ENCODE measurements at places on chromosomes 3 and 15.

DNA sequence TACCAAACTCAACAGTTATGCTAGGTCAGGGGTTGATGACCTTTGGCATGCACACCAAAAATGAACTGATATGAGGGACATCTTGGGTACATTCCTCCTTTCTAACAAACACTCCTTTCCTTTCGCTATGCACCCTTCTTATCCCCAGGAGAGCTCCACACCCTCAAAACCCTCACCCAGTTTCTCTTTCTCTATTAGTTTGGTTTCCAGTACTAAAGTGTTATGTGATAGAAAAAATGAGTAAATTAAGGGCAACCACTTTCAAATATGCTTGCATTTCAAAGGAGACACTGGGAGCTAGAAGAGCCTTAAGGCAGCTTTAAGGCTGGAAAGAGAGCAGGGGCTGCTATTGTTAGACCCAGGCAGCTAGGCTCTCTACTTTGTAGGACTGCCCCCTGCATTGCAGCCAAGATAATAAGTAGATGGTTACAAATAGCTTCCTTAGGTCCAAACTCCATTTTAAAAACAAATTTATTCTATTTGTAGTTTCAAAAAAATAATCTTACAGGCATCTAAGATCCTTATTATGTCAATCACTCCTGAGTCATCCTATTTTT is 244.3 kb downstream of the ZIC1 start:
- DNase-seq: no peak

DNA sequence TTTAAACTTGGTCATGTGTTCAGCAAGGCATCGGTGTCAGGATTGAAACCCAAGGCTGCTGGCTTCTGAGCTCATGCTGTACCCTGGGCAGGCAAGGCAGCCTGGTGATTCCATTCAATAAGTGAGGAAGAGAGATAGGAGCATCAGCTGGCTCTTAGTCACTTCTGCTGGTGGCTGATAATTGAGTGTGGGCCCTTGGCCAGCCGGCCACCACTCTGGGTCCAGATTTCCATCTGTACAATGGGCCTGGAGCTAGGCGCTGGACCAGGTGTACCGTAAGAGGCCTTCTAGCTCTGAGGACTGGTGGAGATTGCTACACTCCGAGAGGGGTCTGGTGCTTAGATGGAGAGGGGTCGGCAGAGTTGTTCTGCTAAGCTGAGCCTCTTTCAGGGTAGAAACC is 4.3 kb downstream of the CD276 start:
- no peak for DNase-seq

DNA sequence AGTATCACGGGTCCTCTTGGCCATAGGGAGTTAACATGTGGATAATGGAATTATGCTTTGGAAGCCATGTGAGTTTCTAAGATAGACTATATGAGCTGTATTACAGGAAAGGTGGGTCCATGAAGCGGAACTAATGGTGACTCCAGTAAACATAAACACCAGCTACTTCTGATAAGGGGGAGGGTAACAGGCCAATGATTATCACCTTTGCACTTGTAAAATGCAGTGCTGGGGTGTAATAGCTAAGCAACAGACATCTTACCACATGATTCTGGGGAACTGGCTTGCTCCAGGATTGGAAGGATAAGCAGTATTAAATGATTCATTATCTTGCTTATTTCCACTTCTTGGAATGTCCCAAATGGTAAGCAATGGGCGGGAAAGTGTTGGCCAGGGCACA is 61.4 kb upstream of the CD47 start:
- DNase-seq: no peak

- no peak for DNase-seq
Observed at GRCh38 chr3:25191673-25192072, 236.4 kb upstream of the RARB start.

DNA sequence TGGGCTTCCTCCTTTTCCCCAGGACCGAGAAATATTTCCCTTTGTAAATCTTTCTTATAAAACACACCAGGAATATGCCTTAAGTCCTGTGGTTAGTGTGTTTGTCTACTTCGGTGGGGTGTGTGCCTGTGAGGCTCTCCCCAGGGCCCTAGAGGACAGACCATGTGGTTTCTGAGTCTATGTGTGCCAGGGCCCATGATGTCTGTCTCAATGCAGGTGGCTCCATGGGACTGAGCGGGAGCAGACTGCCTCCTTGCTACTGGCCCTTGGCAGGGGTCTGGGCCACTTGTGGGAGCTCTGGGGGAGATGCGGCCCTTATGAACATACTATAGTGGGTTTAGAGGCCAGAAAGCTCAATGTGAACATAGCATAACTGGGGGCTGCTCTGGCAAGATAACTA is 37.6 kb downstream of the SCN5A start:
- no peak for DNase-seq

DNA sequence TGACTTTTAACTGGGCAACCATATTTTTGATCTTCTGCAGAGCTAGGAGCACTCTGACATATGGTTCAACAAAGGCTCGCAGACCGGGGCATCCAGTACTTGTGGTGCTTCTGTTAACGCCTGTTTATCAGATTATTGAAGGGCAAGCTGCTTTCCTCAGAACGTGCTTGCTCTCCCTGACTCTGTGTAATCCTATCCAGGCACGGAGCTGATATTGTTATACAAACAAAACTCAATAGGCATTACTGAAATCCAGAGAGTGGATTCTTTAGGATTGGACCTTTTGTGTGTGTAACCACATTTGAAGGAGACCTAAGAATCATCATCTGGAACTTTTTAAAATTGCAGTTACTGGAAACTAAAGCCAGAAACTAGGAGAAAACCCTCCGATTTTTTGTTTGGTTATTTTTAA is 246.5 kb downstream of the PTPRG start:
- no peak for DNase-seq

DNA sequence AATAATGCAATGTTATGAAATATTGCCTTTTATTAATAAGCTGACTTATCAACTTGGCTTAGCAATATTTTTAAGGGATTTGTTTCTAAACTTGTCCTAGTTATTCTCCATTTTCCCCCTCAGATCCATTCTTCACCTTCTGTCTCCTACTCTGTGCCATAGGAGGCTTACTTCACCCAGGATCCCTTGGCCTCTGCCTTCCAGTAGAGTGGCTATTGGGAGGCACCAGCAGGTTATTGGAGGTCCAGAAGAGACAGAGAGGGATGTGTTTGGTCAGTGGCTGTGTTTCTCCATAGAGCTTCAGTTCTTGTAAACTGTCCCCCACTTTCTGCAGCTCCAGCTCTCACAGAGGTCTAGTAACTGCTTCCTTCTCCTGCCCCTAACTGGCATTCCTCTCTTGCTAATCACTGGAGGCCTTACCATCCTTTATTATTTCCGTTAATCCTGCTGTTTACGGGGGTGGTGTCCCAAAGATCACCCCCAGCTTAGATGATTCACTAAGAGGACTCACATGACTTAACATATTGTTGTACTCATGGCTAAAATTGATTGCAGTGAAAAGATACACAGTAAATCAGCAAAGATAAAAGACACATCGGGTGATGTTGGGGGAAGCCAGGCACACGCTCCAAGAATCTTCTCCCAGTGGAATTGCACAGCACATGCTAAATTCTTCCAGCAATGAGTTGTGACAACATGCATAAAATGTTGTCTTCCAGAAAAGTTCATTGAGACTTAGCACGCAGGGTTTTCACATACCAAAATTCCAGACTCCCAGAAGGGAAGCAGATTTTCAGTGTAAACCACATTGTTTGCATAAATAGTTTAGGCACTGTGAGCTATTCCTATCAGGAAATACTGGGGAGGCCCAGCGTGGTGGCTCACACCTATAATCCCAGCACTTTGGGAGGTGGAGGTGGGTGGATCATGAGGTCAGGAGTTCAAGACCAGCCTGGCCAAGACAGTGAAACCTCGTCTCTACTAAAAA is 67.5 kb downstream of the RPL22L1 start:
- DNase-seq: no peak

DNA sequence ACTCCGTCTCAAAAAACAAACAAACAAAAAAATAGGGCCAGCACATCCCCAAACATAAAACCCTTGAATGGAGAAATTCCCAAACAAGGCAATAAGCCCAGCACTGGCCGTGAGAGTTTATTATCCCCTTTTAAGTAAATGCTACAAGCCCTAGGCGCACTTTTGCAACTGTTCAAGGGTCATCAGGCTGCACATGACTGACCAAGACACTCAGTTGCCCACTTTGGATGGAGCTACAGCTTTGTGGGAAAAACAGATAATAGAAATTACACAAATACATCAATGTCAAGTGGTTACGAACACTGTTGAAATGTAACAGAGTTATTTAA is 33.7 kb upstream of the ZNF445 start:
- DNase-seq: peak; percentile 7

DNA sequence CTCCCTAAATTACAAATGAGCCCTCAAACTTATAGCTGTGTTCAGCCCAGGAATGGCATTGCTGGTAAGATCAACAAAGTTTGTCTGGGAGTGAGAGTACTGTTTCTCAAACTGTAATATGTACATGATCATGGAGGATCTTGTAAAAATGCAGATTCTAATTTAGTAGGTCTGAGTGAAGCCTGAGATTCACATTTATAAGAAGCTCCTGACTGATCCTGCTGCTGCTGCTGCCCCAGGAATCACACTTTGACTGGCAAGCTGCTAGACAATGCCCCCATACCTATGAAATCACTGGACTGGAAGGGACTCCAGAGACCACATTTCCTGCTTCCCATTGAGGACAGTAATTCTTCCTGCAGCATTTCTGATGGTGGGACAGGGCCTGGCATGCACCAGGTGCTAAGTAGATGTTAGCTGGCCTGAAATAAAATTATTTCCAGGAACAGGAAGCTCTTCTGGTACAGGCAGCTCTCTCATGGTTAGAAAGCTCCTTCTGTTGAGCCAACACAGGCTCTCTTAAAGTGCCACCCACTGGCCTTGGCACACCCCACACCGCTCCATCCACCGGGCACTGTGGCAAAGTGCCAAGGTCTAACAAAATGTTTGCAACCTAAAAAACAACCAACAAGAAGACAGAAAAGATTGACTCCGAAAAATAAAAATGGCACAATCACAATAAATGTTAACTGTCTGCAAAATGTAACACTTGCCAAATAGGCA is 36.7 kb upstream of the ZNF710 start:
- DNase-seq: no peak

DNA sequence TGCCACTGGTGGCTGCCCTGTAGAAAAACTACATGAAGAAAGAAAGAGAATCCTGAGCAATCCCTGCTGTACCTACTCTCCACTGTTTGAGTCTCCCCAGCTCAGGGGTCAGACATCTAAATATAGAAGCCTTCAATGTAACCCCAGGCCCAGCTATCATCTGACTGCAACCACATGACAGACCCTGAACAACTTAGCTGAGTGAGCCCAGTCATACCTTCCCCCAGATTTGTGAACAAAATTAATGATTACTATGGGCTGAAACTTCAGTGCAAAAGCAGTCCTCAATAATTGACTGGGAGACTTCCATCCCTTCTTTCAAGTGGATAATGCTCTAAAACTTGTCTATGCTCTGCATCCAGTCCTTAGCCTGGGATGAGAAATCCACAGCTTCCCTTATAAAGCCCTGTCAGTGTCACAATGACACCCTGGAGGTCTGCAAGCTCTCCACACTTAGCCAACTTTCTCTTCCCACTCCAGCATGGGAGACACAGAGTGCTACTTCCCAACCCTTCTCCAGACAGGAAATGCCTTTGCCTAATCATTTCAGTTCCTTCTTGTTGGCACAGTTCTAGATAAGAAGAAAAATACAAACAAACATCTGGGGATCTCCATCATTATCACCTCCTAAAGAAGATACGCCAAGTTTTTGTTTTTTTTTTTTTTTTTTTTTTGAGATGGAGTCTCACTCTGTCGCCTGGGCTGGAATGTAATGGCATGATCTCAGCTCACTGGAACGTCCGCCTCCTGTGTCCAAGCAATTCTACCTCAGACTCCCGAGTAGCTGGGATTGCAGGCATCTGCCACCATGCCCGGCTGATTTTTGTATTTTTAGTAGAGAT is 198.5 kb upstream of the GADL1 start:
- peak; percentile 46 for DNase-seq

- no peak for DNase-seq
Observed at GRCh38 chr3:121979734-121980449, 42.2 kb downstream of the ILDR1 start.

GRCh38 chr3:178505832-178506231 is 30.4 kb upstream of the KCNMB2 start:
- DNase-seq: no peak

- DNase-seq: no peak
Observed at GRCh38 chr15:78247911-78248310, 13.5 kb upstream of the ACSBG1 start.

- DNase-seq: no peak
Observed at GRCh38 chr15:71800190-71800589, 10.2 kb upstream of the NR2E3 start.

DNA sequence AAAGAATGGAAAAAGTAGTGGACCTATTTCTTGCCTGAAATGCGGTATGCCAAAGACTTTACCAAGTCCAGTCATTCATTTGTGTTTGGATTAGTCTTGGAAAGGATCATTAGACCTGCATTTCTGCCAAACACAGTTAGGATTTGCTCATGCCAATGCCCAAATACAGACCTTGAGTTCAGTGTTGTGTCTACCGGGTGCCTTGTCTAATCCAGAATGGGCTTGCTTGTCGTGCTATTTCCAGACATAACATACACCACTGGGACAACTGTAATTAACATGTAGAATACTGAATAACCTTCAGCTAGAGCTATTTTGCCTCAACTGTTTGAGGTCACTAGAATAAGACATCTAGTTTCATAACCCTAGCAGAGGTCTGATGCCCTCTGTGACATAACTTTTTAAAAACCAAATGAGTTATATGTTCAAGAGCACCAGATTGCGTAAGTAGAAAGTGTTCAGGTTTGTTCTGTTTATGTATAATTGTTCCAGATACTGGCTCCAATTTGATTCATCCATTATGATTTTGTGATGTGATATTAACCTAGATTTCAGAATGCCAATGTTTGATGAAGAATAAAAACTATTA is 145.3 kb upstream of the DPH6 start:
- no peak for DNase-seq

DNA sequence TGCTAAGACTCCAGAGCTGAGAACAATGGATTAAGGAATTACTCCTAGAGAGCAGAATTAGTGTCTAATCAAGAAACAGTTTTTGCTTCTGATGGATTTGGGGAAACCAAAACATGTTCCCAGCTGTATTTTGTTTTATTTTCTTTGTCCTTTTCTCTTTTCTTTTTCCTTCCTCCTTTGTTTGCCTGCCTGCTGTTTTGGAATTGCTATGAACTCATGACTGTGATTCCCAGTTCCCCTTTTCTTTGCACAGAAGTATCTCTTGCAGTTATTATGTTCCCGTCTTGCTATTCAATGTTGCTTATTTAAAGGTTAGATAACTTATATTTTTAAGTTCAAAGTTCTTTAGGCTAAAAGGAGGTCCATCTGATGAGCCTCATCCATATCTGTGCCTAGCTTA is 77.0 kb upstream of the GBE1 start:
- DNase-seq: peak; percentile 7

DNA sequence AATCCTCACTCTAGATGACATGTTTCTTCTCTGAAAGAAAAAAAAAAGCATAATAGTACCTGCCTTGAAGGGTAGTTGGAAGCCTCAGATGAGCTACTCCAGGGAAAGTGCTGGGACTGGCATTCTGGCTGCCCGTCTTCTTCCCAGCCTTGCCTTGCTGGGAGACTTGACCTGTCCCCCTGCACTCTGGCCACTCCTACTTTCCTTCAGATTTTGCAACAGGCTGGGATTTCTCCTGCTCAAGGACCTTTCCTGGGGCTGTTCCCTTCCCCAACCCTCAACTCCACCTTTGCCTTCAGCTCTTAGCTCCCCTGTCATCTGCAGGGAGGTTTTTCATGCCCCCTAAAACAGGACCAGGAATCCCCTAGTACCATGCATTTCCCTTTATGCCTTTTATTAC is 609.9 kb upstream of the CFAP20DC start:
- no peak for DNase-seq
